NCI-H1930 (cell line): ENCODE measurements at places on chromosomes 13 and 19.

DNA sequence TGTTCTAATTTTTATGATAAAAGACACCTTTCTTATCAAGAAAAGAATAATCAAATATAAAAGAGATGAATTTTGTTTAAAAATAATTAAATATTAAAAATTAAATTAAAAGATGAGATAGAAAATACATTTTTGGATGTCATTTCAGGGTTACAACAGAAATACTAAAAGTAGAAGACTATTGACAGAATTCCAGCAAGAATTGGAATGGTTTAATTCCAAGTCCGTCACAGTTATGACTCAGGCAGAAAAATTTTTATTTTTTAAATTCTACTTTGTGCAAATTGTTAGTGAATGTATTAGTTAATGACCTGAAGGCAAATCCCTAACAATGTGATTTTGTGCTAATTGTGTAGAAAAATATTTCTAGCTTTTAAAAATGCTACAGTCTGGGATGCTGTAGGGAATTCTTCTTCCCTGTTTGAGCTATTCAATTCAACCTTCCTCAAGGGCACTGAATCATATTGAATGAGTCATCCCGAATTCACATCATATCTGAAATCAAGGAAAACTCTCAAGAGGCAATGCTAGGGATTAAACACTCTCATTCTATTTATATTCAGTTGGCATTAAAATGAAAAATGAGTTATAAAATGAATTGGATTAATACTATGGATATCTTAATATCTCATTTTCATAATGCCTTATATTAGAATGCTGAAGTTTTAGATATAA is 633.5 kb upstream of the ATXN8OS start:
- DNase-seq, result no peak

GRCh38 chr19:58001895-58002369 is 688 bp downstream of the ZNF606 start:
- DNase-seq, result no peak

- no peak for DNase-seq
These were observed 39.6 kb downstream of the SHISA2 start for GRCh38 chr13:26011996-26012821.

GRCh38 chr19:9640956-9641355 is 19.9 kb upstream of the ZNF561 start:
- DNase-seq, result no peak

GRCh38 chr13:38528986-38529385 is 157.9 kb upstream of the FREM2 start:
- DNase-seq, result no peak

DNA sequence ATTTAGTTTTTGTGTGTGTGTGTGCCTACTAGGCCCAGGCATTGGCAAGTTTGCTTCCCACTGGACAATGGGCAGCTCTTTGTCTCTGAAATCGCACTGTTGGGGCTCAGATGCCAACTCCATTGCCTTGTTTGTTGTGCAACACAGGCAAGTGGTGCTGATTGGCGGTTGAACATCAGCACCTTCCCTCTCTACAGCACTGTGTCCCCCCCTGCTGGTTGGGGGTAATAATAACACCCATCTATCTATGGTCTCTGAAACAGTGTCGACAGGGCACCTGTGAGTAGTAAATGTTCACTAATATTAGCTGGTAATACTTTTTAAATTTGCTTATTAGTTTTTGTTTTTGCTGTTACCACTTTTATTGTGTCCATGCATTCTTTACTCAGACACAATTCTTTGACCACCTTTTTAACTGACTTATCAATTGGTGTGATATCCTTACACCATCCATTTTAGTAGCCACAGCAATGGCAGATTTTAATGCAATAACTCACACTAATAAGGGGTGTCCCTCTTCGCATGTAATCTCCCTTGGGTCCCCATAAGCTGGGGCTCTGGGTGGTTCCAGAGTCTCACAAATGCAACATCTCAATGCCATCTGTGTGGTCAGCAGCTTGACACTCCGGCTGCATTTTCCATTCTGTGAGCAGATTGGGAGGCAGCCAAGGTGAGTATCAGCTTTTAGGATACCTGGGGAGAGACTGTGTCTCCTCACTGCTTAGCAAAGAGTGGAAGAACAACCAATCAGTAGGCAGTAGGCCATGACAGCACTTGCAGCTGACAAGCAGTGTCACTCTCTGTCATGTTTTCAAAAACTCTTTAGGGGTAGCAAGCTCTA is 47.7 kb upstream of the UQCRFS1 start:
- DNase-seq, result no peak
